ENCODE measurements at places on chromosomes 7 and 10. TPM values are rescaled to one million over a fixed set of nuclear protein-coding genes. Genes with fewer than 3 reads are reported as not detected.

- DNase-seq, result no peak
Observed at GRCh38 chr7:33776788-33777187, 128.6 kb upstream of the BMPER start.

- no peak for DNase-seq
Observed at GRCh38 chr10:43234471-43235041, 32.3 kb downstream of the RASGEF1A start.

- DNase-seq, result no peak
Observed at GRCh38 chr10:88598055-88598454, 11.5 kb downstream of the LIPJ start.

The RAB18 gene
- 112 TPM for total RNA-seq

DNA sequence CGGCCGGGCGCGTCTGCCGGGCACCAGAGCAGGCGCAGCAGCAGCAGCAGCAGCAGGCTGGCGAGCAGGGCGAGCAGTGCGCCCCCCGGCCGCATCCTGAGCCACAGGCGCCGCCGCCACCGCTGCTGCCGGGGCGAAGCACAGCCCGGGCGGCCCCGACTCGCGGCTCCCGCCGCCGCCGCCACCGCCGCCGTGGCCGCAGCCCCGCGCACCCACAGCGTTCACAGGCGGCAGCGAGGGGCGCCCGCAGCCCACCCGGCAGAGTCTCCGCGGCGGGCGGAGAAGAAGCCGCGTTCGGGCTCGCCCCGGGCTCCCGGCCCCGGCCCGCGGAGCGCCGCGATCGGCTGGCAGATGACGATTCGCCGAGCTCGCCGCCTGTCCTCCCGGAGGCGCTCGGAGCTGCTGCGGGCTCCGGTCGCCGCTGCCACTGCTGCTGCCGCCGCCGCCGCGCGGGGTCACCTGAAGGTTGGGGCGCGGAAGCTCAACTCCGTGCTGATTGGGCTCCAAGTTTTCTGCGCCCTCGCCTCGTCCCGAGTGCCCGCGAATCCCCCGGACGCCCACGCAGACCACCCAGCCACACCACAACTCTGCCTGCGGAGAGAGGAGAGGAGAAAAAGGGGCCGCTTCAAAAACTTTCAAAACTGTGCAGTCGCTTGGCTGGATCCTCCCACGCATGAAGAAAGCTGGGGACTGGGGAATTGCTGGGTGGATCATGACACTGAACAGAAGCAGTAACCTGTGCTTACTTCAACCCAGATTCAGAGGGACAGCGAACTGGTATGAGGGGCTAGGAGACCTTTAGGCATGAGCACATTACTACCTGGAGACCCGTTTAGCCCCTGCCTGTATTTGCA is at the start of gene ST8SIA6:
ST8SIA6 (minus strand) TSS at position 435 of the 854 bp plus-strand sequence; CDS start at position 95, 340 bp downstream.
- peak; percentile 59 for DNase-seq

- DNase-seq, result no peak
Observed at GRCh38 chr7:131767591-131767990, 211.2 kb upstream of the PODXL start.

The ODAD2 gene
- 0.82 TPM for total RNA-seq

DNA sequence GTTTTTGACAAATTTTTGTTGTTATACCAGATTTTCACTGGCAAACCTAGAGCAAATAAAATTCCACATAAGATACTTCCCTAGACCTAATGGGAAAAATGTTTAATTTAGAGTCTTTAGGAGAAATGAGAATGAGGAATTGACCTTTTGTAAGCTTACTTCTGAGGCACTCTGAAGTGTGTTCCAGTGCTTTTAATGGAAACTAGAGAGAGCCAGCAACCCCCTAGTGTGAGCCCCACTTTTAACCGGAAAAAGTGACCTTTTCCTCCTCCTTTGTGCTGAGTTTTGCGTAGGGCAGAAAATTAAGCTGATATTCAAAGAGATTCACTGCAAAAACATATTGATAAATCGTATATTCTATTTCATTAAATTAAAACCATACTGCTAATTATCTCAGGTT is 5.2 kb downstream of the IKZF1 start:
- no peak for DNase-seq

DNA sequence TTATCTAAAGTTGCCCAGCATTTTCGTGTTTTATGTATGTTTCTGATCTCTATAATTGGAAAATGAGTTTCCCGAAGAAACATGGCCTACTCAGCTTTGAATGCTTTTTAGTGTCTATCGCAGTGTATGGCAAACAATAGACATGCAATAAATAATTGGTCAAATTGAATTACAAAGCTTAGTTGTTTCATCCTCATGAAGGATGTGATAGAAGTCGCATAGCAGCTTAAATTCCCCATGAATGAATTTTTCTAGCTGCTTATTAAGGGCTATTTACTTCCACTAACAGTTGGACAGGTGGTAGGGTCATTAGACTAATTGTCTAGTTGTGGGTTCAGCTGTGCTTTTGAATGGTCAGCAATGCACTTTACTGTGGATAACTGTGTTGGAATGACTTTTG is 467.3 kb upstream of the MBL2 start:
- no peak for DNase-seq

GRCh38 chr7:55521917-55522902 is 50.1 kb downstream of the VOPP1 start:
- no peak for DNase-seq

The VWDE gene
- 1.2 TPM for total RNA-seq

The RELN gene
- total RNA-seq, result 57.5 TPM

The VGF gene
- 7.7 TPM for total RNA-seq

The ZPBP gene
- 0.41 TPM for total RNA-seq

GRCh38 chr7:30363778-30364563 is 79.6 kb downstream of the ZNRF2 start:
- no peak for DNase-seq

DNA sequence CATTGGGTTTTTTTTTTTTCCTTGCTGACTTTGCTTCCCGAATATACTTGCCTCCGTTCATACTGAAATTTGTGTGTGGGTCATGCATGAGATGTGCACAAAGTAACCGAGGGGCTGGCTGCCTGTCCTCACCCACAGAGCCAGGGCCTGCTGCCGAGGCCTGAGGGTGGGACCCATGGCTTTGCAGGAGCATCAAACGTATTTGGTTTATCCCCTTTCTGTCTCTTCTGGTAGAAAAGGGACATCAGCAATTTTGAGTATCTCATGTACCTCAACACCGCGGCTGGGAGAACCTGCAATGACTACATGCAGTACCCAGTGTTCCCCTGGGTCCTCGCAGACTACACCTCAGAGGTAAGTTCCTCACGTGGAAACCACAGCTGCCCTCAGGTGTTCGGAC is 3.5 kb upstream of the LRRC18 start:
- DNase-seq, result no peak

DNA sequence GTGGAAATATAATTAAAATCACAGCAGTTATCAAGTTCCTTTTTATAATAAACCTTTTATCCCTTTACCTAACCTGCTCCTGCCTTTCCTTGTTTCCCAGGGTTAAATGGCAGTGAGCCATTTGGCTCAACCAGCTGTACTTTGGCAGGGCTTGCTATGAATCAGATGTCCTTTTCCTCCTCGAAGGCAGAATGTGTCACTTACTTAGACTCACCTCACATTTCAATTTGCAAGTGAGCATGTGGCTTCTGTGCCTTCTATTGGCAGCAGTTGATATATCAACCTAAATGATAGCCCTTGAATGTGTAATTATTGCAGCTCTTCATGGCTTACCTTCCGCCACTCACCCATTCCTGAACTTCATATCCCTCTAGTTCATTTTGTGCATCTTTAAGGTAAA is 301.7 kb downstream of the CSTF2T start:
- DNase-seq, result no peak

The HKDC1 gene
- 0.41 TPM for total RNA-seq

DNA sequence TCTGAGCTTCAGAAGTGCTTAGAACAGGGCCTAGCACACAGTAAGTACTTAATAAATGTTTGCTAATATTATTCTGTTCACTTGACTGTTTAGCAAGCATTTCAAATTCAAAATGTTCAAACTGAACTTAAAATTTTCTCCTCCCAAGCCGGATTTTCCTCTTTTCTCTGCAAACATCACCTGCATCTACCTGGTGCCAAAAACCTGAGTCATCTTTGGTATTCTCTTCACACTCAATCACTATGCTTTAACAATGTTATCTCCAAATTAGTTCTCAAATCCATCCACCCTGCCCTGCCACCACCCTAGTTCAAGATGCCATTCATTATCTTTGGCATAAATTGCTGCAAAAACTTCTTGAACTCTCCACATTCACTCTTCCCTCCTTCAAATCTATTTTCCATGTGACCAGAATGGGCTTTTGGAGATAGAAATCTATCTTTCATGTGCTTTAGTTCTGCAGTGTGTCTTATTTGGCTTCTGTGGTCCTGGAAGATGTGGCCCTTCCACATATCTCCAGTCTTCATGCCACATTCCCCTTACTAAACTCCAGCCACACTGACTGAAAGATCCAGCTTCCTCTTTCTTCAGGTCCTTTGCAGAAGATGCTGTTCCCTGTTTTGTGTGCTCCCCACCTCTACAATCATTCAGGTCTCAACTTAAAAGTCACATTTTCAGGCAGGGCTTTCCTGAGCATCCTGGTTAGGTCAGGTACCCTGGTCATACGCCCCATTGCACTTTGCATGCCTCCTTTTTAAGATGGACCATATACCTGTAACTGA is 2.0 kb downstream of the GGCT start:
- no peak for DNase-seq

DNA sequence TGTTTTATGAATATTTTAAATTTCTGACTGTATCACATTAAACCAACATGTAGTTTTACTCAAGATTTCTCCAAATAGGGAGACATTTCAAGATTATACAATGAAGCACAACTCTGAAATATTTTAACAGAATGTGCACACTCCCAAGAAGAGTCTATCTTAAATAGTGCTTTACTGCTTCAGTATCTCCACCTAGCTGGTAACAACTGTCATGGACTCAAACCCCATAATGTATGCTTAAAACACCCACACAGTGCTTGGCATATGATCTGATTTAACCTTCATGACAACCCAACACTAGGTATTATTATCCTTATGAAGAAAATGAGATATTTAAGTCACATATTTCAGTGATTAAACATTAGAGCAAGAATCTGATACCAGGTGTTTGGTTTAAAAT is 45.9 kb downstream of the ASZ1 start:
- no peak for DNase-seq

The MLXIPL gene
- not detected for total RNA-seq

The MUC12 gene
- total RNA-seq, result 0.41 TPM

GRCh38 chr7:2282185-2282751 is 32.0 kb downstream of the SNX8 start:
- no peak for DNase-seq

GRCh38 chr7:86664991-86665390 is 21.3 kb downstream of the GRM3 start:
- no peak for DNase-seq

The RBP4 gene
- total RNA-seq, result 9.0 TPM

DNA sequence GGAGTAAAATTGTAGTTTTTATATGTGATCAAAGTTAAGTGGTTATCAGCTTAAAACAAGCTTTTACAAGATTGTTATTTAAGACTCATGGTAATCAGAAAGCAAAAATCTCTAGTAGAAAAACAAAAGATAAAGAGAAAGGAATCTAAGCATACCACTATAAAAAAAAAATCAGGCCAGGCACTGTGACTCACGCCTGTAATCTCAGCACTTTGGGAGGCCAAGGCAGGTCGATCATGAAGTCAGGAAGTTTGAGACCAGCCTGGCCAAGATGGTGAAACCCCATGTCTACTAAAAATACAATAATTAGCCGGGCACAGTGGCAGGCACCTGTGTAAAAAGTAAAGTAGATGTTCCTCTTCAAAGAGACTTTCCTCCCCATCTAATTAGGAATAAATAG is 265.9 kb upstream of the NRP1 start:
- DNase-seq, result no peak

- DNase-seq, result no peak
Observed at GRCh38 chr10:66038623-66039022, 887.2 kb upstream of the LRRTM3 start.

The LRRC18 gene
- not detected for total RNA-seq

The WNT16 gene
- 0.82 TPM for total RNA-seq

The IL2RA gene
- not detected for total RNA-seq

DNA sequence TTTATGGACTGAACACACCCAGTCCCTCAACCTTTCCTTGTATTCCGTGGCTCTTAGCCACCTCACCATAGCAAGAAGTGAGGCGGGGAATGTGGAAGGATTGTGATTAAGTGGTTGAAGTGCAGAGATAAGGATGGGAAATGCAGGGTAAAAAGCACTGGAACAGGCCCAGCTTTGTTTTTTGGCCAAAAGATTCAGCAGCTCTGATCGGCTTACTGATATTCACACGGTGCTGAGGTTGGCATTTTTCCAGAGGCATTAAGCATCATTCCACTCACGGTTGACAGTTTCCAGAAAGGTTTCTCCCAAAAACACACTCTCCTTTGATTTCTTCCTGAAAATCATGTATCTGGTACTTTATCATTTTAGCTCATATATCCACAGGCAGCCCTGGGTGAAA is 544.2 kb downstream of the CNTNAP2 start:
- DNase-seq, result no peak

The WEE2 gene
- under 0.01 TPM for total RNA-seq

The ZNF727 gene
- total RNA-seq, result 2.4 TPM

DNA sequence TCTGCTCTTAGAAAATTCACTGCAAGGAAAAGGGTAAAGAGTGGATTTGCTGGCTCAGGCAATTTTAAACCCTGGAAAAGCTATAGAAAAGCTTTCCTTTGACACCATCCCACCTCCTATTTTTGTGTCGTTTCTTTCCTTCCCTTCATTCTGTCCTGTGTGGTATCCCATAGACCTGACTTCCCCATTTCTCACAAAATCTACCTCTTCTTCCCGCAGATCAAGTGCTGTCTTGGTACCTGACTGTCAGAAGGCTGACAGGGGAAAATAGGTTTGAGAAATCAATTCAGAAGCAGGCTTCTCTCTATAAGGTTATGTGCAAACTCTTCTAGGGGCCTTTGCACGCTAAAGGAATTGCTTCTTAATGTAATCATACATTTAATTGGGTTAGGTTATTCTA is 98.9 kb downstream of the MTPN start:
- DNase-seq, result no peak

DNA sequence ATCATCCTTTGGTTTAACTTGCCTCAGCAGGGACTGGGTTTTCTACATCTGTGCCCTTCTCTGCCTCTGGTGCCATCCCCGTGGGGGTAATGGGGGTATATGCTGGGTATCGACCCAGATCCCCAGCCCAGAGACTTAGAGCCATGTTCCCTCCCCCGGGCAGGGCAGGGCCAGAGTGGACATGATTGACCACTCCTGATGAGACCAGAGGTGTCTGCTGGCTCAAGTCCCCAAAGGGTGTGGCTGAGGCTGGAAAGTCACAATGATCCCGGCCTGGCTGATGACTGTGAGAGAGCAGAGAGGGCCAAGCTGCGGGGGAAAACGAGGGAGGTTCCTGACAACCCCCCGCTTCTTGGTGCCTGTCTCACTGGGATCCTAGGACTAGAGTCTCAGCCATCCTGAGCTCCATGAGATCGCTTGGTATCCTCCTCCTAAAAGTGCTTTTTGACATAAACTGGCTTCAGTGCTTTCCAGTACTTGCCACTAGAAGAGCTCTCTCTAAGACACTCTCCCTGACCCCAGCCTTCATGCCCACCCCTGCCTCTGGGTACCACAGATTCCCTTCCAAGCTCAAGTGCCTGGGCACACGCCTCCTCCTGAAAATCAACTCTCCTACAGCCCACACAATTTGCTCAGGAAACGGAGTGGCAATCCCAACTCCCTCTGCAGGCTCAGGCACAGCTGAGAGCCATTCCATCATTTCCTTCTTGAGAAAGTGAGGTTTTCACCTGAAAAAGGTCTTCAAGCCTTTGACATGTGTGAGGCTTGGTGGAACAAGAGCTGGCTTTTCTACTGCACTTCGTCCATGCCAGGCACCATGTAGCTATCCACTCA is 33.9 kb downstream of the DRGX start:
- no peak for DNase-seq

- DNase-seq, result no peak
Observed at GRCh38 chr7:86644282-86645224, 844 bp downstream of the GRM3 start.

The UPK3B gene
- total RNA-seq, result not detected

The ADAMTS14 gene
- 0.41 TPM for total RNA-seq

The ITGA8 gene
- total RNA-seq, result 3.7 TPM
